Activated CD8-positive, alpha-beta memory T cell treated with anti-CD3 and anti-CD28 coated beads for 1 hour (primary cell): ENCODE measurements at places on chromosomes 6 and 20.

- no peak for DNase-seq
These were observed 185.0 kb downstream of the ANKRD60 start for GRCh38 chr20:58043236-58044140.

- DNase-seq: no peak
These were observed 258.4 kb downstream of the RNGTT start for GRCh38 chr6:88704980-88705379.

GRCh38 chr20:57665589-57665971 lies 44.2 kb downstream of the PMEPA1 start:
- DNase-seq: no peak

DNA sequence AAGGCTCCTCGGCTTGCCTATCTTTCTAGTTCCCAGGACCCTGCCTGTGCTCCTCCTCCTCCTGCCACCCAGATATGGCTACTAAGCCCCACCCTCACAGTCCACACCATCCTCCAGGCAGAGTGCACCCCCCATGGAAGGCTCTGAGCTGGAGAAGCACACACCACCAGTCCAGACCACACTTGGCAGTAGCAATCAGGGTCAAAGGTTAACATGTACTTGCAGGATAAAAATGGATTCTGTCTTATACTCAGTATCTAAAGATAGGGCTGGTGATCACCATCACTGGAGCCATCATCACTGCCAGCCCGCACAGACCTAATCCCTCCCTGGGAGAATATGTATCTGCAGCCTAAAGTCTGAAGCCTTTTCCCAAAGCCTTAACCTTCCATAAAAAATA lies 83.4 kb downstream of the PRKN start:
- DNase-seq: no peak

DNA sequence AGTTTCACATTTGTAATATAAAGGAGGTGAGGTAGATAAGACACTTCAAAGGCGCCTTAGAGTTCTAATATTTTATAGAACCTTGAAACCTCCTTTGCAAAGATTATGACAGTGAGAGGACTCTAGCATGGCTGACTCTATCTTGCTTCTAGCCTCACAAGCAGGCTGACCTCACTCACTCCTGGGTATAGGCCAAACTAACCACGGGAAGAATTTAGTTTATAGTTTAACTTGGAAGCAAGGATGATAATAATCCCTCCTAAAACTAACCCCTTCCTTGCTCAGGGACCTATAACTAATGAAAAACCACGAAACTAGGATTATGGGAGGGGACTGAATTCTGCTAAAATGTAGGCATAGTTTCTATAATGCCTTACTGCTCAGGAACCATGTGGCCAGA lies 84.3 kb downstream of the FILIP1 start:
- no peak for DNase-seq

DNA sequence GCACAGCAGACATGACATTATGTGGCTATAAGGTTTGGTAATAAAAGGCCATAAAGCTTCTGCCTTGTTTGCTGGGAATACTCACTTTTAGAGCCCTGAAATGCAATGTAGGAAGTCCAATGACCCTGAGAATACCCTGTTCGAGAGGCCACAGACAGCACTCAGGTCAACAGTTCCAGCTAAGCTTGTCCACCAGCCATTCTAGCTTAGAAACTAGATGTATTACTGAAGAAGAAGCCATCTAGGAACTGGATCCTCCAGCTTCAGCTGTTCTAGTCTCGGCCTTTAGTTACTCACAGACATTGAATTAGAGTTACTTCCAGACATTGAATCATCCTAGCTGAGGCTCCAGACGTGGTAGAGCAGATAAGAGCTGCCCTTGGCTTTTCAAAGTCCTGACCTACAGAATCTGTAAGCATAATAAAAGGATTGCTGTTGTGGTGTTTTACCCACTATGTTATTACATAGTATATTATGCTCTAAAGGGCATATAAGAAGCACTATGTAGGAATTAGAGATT lies 84.9 kb downstream of the MMS22L start:
- DNase-seq: no peak

DNA sequence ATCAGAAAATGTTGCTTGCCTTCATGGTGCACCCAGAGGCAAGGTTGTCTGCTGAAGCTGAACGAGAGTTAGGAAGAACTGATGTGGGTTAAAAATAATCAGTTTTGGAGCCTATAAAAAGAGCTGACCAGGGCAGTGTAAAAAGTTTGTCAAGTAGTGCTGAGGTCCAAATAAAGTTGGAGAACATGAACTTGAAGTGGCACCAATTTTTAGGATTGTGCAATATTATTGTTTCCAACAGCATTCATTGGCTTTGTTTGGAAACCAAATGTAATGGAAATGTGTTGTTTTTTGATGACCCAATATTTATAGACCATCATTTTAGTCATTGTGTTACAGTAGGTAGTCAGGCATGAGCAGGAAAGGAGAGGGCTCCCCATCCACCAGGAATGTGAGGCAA lies 55.7 kb downstream of the GPR63 start:
- no peak for DNase-seq

DNA sequence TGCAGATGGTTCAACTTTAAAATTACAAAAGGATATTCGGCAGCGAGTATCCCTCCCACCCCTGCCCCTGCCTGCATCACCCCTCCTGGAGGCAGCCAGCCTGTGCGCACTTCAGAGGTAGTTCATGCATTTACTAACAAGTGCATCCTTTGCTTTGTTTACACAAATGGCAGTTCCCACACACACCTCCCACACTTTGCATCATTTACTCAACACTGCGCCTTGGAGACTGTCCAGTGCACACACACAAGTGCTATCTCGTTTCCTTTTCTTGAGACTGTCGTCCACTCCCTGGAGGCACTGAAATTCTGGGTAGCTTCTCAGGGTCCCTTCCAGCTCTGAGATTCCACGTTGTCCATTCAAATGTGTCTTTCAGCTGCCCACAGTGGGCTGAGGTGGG lies 53.1 kb upstream of the VSX1 start:
- DNase-seq: no peak

- DNase-seq: no peak
These were observed 57.7 kb downstream of the PXDC1 start for GRCh38 chr6:3693831-3694230.

GRCh38 chr6:36727505-36728021 lies 29.9 kb downstream of the RAB44 start:
- no peak for DNase-seq

GRCh38 chr20:58352468-58352867 lies 36.6 kb upstream of the VAPB start:
- no peak for DNase-seq

GRCh38 chr6:42520786-42521607 lies 42.8 kb upstream of the UBR2 start:
- DNase-seq: no peak

- DNase-seq: no peak
These were observed 265.3 kb upstream of the BMP2 start for GRCh38 chr20:6502219-6502618.

DNA sequence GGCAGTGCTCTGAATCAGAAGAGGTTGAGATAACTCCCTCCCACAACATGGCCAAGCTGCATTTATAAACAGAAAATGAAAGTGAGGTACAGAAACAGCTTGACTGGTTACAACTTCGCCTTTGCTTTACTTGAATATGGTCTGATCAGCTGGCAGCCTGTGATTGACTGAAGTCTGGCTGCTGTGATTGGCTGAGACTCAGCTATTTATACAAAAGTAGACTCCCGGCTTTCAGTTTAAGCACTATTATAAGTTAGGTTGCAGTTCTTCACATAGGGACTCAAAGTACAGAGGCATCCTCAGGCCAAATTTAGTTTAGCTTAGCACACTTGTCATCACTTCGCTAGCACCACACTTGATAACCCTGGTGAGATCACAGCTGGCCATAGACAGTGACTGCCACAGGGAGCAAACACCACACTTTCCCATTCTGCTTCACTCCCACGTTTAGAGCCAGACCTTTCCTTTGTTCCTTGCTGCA lies 362.6 kb downstream of the EPM2A start:
- DNase-seq: no peak

DNA sequence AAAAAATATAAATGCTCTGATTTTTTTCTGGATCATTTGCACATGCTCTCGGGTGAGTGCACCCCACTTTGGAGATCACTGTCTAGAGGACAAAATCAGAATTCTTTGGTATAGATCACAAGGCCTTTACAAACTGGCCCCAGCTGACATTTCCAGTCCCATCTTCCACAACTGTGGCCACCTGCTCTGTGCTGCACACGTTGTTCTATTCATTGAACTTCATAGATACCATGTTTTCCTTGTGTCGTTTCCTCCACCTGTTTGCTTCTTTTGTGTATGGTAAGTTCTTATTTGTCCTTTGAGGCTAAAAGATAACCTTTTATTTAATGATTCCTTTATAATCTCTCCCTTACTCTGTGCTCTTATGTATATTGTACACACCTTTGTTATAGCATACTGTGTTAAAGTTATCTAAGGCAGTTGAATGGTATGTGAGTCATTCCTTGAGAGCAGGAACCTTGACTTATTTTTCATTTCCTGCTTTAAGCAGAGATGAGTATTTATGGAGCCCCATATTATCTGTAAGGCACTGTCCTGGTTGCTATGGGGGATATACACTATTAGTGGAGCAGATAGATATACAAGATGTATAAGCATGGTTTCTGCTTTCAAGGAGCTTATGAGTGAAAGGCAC lies 12.0 kb upstream of the SLC17A5 start:
- no peak for DNase-seq

GRCh38 chr20:64188091-64188490 lies 23.8 kb downstream of the MYT1 start:
- no peak for DNase-seq

DNA sequence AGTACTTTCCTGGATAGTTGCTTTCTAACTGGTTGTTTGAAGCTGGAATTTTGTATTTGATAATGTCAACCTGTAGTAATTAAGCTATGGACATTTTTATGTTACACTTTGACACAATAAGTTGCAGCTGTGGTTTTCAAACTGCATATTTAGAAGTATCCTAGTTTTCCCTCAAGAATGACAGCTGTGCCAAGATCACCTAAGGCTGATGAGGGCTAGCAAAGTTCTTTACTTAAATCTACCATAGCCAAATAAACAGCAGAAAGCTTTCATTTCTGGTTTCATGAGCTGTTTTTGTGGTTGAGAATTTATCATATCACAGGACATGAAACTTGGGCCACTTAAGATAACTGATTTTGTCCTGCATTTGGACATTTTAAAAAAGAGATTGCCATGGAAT lies 30.6 kb downstream of the FAM229B start:
- no peak for DNase-seq

GRCh38 chr6:41531591-41532582 lies 14.3 kb upstream of the FOXP4 start:
- no peak for DNase-seq

GRCh38 chr6:105304825-105305224 lies 98.1 kb downstream of the PREP start:
- DNase-seq: no peak
